ENCODE measurements at places on chromosomes 16 and 17. TPM values are rescaled to one million over a fixed set of nuclear protein-coding genes. Genes with fewer than 3 reads are reported as not detected.

RGS11 gene
- not detected for total RNA-seq

RPL13 gene
- 3,331 TPM for total RNA-seq

DNA sequence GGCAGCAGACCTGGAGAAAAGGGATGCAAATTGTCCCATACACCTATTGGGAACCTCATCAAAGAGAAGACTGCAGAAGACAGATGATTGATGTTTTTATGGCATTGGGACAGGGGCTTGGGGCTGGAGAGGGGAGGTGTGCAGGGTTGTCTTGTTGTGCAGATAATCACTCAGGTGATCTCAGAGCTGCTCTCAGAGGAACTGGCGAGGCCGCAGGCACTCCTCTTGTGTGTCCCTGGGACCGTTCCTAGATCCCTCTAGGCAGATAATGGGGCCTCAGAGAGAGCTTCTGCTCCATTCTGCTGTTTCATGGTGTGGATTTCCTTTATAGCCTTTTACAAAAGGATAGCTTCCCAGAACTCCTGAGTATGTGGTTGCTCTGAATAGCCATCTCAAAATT is 1.6 kb downstream of the RNF213 start:
- no peak for DNase-seq

SRCIN1 gene
- not detected for total RNA-seq

DNA sequence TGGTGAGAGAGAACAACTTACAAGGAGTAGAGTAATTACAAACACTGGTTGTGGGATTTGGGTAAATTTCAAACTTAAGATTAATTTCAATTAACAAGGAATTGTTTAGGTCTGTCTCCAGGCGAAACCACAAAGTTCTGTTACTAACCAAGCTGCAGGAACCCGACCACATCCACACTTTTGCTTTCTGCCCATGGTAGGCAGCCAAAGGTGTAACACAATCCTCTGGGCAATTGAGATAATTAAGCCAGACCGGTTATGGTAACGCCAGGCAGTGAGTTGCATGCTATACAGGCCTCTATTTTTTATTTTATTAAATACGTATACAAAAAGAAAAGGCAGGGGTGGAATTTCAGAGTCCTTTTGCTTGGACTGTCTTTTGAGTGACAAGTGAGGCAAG is 12.0 kb downstream of the KCNJ2 start:
- no peak for DNase-seq

NKD1 gene
- 14.2 TPM for total RNA-seq

NR1D1 gene
- 5.5 TPM for total RNA-seq

DNA sequence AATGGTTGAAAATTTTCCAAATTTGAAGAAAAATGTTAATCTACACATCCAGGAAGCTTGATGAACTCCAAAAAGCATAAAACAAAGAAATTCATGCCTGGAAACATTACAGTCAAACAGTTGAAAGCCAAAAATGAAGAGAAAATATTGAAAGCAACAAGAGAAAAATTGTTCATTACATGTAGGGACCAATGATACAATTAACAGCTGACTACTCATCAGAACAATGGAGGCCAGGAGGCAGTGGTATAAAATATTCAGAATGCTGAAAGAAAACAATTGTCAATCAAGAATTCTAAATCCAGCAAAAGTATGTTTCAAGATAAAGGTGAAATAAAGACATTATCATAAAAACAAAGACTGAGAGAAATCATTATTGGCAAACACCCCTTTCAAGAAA is 21.6 kb downstream of the RCVRN start:
- no peak for DNase-seq

PPY gene
- not detected for total RNA-seq

DNA sequence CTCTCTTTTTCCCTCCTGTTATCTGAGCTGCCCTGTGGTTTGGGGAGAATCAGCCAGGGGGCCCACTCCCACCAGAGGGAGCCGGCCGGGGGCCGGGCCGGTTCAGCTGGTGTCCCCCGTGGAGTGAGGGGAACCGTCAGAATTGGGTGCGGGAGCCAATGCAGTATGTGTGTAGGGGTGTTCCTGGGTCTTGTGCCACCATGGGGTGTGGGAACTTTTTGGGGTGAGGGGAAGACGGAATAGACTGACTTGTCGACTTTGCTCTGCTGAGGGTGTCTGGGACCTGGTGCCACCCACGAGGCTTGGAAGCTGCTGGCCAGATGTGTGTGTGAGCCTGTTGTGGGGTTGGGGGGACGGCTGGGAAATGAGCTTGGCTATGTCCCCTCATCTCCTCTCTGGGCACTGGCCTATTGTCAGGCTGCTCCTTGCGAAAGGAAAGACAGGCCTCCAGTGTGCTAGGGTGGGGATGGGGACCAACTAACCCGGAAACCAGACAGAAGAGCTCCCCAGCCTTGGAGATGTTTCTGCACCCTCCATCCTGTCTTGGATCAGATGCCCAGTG is 9.9 kb downstream of the RARA start:
- DNase-seq: no peak

AGRP gene
- not detected for total RNA-seq

TMEM186 gene
- total RNA-seq: 6.5 TPM

GRCh38 chr17:74925242-74925641 is 1.2 kb downstream of the OTOP2 start:
- DNase-seq: no peak

STRADA gene
- total RNA-seq: 10.1 TPM

HAS3 gene
- total RNA-seq: 0.72 TPM

NATD1 gene
- 0.72 TPM for total RNA-seq

SETD1A gene
- 1.1 TPM for total RNA-seq

- no peak for DNase-seq
Observed at GRCh38 chr17:5762191-5762590, 177.9 kb upstream of the NLRP1 start.

DNA sequence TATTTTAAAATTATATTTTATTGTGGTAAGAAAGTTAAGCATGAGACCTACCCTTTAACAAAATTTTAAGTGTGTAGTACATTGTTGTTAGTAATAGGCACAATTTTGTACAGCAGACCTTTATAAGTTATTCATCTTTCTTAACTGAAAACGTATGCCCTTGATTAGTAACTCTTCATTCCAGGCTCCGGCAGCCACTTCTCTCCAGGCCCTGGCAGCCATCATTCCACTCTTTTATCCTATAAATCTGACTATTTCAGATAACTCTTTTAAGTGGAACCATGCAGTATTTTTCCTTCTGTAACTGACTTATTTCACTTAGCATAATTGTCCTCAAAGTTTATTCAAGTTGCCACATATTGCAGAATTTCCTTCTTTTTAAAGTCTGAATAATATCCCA is 348.2 kb downstream of the CDH11 start:
- DNase-seq: no peak

KRTAP1-3 gene
- not detected for total RNA-seq

DNA sequence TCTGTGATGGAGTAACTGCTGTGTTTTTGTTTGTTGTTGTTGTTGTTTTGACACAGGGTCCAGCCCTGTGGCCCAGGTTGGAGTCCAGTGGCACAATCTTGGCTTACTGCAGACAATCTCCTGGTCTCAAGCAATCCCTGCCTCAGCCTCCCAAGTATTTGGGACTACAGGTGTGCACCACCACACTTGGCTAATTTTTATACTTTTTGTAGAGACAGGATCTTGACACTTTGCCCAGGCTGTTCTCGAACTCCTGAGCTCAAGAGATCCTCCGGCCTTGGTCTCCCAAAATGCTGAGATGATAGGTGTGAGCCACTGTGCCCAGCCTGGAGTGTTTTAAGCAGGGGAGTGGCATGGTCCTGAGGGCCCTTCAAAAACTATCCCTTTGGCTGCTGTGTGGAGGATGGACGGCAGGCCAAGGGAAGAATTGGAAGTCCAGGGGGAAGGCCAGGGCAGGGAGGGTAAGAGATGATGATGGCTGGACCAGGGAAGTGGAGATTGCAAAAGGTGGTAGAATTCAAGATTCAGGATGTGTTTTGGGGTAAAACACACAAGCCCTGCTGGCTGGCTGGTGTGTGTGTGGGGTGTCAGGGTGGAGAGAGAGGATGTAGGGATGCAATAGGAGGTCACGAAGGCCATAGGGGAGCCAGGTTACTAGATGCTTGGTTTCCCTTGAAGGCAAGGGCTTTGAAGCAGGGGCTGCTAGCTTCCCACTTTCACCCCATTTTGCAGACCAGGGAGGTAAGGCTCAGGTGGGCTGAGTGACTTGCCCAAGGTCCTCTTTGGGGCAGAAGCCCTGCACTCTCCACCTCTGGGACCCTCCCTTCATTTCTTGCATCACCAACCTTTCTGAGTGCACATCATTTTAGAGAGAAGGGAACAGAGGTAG is 18.8 kb upstream of the PLLP start:
- no peak for DNase-seq

GRCh38 chr17:34847938-34848337 is 113.3 kb downstream of the CCT6B start:
- no peak for DNase-seq

- no peak for DNase-seq
Observed at GRCh38 chr17:42922294-42922693, 21.7 kb downstream of the G6PC1 start.

PRSS27 gene
- 1.1 TPM for total RNA-seq

Measured in RPMI7951 (cell line).